ENCODE measurements at places on chromosomes 7 and 10. TPM values are rescaled to one million over a fixed set of nuclear protein-coding genes. Genes with fewer than 3 reads are reported as not detected.

- peaks cover 43% of the 10 kb centered on the region for H3K4me1 ChIP-seq
- peak overlapping the region; percentile 59 for H3K4me3 ChIP-seq
- no peak for DNase-seq
- peaks cover 1% of the 10 kb centered on the region for H3K27me3 ChIP-seq
- H3K36me3 ChIP-seq: peaks cover 15% of the 10 kb centered on the region
- H3K27ac ChIP-seq: peak overlapping the region; percentile 90
Measured at GRCh38 chr10:87656431-87657072, 3.1 kb upstream of the PAPSS2 start.

GRCh38 chr10:121380211-121380610 lies 218.0 kb downstream of the FGFR2 start:
- H3K27ac ChIP-seq: no peak overlapping the region
- no peak overlapping the region for H3K4me3 ChIP-seq
- no peak for DNase-seq
- H3K4me1 ChIP-seq: no peaks in the 10 kb centered on the region
- H3K27me3 ChIP-seq: no peaks in the 10 kb centered on the region

NPC1L1 gene
- not detected for total RNA-seq

DNA sequence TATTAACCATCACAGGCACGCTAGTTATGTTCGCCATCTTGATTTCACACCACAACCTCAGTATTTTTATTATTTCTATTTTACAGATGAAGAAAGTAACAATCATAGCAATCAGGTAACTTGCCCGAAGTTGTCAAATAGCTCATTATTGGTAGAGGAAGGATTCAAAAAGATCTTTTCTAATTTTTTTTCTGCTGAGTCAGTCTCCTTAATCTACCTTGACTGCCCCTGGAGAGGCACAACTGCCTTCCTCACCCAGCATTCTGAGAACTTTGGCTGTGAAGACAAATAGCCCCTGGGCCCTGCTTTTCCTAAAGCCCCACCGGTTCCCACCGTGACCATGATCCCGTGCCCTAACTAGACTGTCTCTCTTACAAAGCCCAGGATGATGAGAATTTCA lies 99.2 kb downstream of the TRIL start:
- no peak for DNase-seq
- H3K36me3 ChIP-seq: no peaks in the 10 kb centered on the region
- peaks cover 7% of the 10 kb centered on the region for H3K27me3 ChIP-seq
- no peak overlapping the region for H3K4me3 ChIP-seq
- peaks cover 44% of the 10 kb centered on the region for H3K4me1 ChIP-seq

- peaks cover 25% of the 10 kb centered on the region for H3K27me3 ChIP-seq
- H3K36me3 ChIP-seq: peaks cover 56% of the 10 kb centered on the region
- peak overlapping the region; percentile 93 for H3K4me3 ChIP-seq
- DNase-seq: peak; percentile 90
- H3K4me1 ChIP-seq: peaks cover 59% of the 10 kb centered on the region
- H3K27ac ChIP-seq: peak overlapping the region; percentile 97
Measured at GRCh38 chr7:27179503-27180430, 5.3 kb downstream of the HOXA11 start.

GDF10 gene
- total RNA-seq: not detected

CYP3A7 gene
- not detected for total RNA-seq

GRCh38 chr7:89357121-89357520 lies 561.6 kb upstream of the TEX47 start:
- no peak overlapping the region for H3K27ac ChIP-seq
- peaks cover 1% of the 10 kb centered on the region for H3K27me3 ChIP-seq
- H3K4me3 ChIP-seq: no peak overlapping the region
- no peaks in the 10 kb centered on the region for H3K4me1 ChIP-seq

- DNase-seq: no peak
- no peaks in the 10 kb centered on the region for H3K4me1 ChIP-seq
- peaks cover 3% of the 10 kb centered on the region for H3K36me3 ChIP-seq
- H3K27ac ChIP-seq: no peak overlapping the region
- no peak overlapping the region for H3K4me3 ChIP-seq
Measured at GRCh38 chr10:121189066-121189465, 337.9 kb downstream of the WDR11 start.

- H3K4me3 ChIP-seq: peak overlapping the region; percentile 61
- H3K36me3 ChIP-seq: no peaks in the 10 kb centered on the region
- H3K27ac ChIP-seq: peak overlapping the region; percentile 76
- H3K4me1 ChIP-seq: peaks cover 55% of the 10 kb centered on the region
- H3K27me3 ChIP-seq: no peaks in the 10 kb centered on the region
Measured at GRCh38 chr10:4650582-4650981, 175.4 kb upstream of the AKR1E2 start.

- no peaks in the 10 kb centered on the region for H3K4me1 ChIP-seq
- no peak overlapping the region for H3K4me3 ChIP-seq
- peaks cover 3% of the 10 kb centered on the region for H3K27me3 ChIP-seq
- H3K36me3 ChIP-seq: no peaks in the 10 kb centered on the region
- DNase-seq: no peak
Measured at GRCh38 chr10:121661451-121661851, 63.2 kb upstream of the FGFR2 start.

DNA sequence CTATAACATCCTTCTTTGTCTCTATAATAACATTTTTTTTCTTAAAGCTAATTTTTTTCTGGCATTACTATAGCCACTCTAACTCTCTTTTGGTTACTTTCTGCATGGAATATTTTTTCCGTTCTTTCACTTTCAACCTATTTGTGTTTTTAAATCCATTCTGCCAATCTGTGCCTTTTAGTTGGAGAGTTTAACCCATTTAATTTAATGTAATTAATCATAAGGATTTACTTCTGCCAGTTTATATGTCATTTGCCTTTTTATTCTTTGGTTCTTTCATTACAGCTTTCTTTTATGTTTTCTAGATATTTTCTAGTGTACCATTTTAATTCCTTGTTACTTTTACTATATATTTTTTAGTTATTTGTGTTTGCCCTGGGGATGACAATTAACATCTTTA lies 78.6 kb downstream of the TMEM270 start:
- H3K4me3 ChIP-seq: no peak overlapping the region
- no peak overlapping the region for H3K27ac ChIP-seq
- H3K36me3 ChIP-seq: peaks cover 13% of the 10 kb centered on the region
- H3K27me3 ChIP-seq: no peaks in the 10 kb centered on the region
- DNase-seq: no peak

CDH23 gene
- 0.11 TPM for total RNA-seq

IL6 gene
- 21.3 TPM for total RNA-seq

GRCh38 chr10:61356354-61356753 lies 96.8 kb downstream of the TMEM26 start:
- no peaks in the 10 kb centered on the region for H3K4me1 ChIP-seq
- H3K36me3 ChIP-seq: no peaks in the 10 kb centered on the region
- no peak overlapping the region for H3K4me3 ChIP-seq

ANLN gene
- total RNA-seq: 240 TPM

DNA sequence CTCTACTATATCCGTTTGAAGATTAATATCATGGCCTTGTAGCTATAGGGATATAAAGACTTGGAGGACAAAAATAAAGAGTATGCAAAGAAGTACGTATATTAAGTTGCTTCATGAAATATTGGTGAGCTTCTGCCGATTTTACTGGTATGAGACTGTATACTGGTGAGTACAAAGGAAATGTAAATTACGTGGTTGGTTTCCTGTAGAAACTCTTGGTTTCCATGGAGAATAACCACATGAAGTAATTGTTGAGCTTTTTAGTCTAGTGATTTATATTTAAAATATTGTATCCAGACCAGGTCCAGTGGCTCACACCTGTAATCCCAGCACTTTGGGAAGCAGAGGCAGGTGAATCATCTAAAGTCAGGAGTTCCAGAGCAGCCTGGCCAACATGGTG lies 32.2 kb upstream of the GLI3 start:
- H3K36me3 ChIP-seq: no peaks in the 10 kb centered on the region
- no peak overlapping the region for H3K4me3 ChIP-seq
- peaks cover 19% of the 10 kb centered on the region for H3K4me1 ChIP-seq
- H3K27me3 ChIP-seq: no peaks in the 10 kb centered on the region
- no peak overlapping the region for H3K27ac ChIP-seq
- DNase-seq: no peak

- no peak overlapping the region for H3K4me3 ChIP-seq
- H3K4me1 ChIP-seq: peaks cover 14% of the 10 kb centered on the region
- no peak for DNase-seq
Measured at GRCh38 chr7:129238546-129238945, 13.7 kb downstream of the AHCYL2 start.

FZD8 gene
- total RNA-seq: 0.68 TPM

TRIM74 gene
- total RNA-seq: not detected

DNA sequence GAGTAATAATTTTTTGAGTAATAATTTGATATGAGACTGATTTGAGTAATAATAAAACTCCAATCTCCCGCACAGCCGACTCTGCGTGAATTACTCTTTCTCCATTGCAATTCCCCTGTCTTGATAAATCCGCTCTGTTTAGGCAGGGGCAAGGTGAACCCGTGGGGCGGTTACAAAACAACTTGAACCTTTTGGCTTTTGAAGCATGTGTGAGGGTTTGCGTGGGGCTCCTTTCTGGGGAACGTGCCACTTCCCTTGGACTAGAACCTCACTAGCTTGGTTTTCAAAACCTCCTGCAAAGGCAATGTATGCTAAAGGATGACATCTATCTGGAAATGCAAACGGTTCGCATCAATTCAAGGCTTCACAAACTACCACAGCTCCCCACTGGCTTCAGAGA lies 1.5 kb downstream of the CRPPA start:
- no peak overlapping the region for H3K4me3 ChIP-seq
- no peak for DNase-seq
- H3K27me3 ChIP-seq: peaks cover 5% of the 10 kb centered on the region
- peaks cover 69% of the 10 kb centered on the region for H3K4me1 ChIP-seq
- peaks cover 6% of the 10 kb centered on the region for H3K36me3 ChIP-seq

DNA sequence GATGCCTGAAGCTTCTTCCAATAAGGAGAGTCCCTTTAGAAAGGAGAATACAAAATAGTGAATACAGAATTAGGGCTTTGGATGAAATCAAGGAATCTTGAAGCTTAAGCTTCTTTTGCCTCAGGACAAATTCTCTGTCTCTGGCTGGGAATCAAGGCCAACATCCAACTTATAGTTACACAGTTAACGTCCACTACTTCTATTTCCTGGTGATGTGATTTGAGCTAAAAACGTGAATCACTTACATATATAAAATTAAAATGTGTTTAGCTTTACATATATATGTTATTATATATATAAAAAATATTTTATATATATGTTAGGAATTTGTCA lies 11.4 kb upstream of the INPP5F start:
- H3K4me3 ChIP-seq: no peak overlapping the region
- DNase-seq: no peak
- H3K27me3 ChIP-seq: peaks cover 2% of the 10 kb centered on the region
- H3K36me3 ChIP-seq: no peaks in the 10 kb centered on the region

- no peak for DNase-seq
- H3K27me3 ChIP-seq: peaks cover 1% of the 10 kb centered on the region
- peaks cover 17% of the 10 kb centered on the region for H3K4me1 ChIP-seq
- H3K27ac ChIP-seq: no peak overlapping the region
Measured at GRCh38 chr7:78444267-78444666, 645.7 kb downstream of the PHTF2 start.

TMEM26 gene
- not detected for total RNA-seq

DNA sequence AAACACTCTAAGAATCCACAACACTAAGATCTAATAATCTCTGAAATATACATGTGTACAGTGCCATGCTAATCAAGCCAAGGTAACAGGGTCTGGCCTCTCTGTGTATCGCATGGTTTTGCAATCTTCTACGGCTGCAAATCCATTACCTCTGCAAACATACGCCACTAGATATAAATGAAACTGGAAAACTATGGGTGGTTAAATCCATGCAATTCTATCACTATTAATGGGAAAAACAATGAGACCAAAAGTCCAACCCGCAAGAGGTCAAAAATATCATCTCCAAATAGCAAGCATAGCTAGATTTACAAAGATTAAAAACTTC lies 23.0 kb downstream of the SGCE start:
- peak overlapping the region; percentile 70 for H3K4me3 ChIP-seq
- no peaks in the 10 kb centered on the region for H3K27me3 ChIP-seq
- H3K36me3 ChIP-seq: no peaks in the 10 kb centered on the region
- no peak for DNase-seq
- peak overlapping the region; percentile 90 for H3K27ac ChIP-seq

GRCh38 chr10:110681023-110681681 lies 37.0 kb downstream of the RBM20 start:
- peaks cover 17% of the 10 kb centered on the region for H3K4me1 ChIP-seq
- H3K36me3 ChIP-seq: no peaks in the 10 kb centered on the region
- peaks cover 55% of the 10 kb centered on the region for H3K27me3 ChIP-seq
- peak; percentile 6 for DNase-seq

CUEDC2 gene
- 62.6 TPM for total RNA-seq

MORN4 gene
- 11.1 TPM for total RNA-seq

GRCh38 chr10:96371356-96371755 lies 12.6 kb upstream of the OPALIN start:
- no peak overlapping the region for H3K4me3 ChIP-seq
- no peak overlapping the region for H3K27ac ChIP-seq

CRHR2 gene
- total RNA-seq: not detected

DNA sequence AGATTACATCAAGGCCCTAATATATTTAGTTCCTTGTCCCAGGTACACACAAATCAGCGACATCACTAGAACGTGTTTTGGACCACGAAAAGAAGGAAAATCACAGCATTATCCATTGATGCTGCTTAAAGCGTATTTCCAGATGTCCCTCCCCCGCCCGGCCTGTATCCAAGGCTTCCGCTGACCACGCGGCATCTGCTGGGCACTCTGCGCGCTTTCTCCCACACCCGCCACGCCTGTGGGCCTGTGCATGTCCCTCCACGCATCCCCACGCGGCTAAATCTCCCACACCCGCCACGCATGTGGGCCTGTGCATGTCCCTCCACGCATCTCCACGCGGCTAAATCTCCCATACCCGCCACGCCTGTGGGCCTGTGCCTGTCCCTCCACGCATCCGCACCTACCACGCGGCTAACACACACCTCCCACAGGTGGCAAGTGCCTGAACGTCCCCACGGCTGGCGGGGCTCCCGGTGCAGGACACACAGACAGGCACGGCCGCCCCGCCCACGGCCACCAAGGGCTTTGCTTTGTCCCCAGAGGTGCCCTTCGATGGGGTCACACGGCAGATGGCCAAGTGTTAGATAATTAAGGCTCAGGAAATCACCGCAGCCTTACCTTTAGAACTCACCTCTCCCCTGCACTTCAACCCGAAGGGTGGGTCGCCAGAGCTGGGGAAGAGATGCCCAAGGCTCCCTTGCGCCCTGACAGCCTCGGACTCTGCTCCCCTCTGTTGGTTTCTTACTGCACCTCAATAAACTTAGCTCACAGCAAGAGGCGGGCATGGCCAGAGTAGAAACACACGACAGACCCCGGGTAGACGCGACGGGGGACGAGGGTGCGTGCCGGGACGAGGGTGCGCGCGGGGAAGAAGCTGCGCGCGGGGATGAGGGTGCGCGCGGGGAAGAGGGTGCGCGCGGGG lies 49.5 kb downstream of the DIP2C start:
- H3K27ac ChIP-seq: no peak overlapping the region
- peaks cover 9% of the 10 kb centered on the region for H3K36me3 ChIP-seq
- peaks cover 4% of the 10 kb centered on the region for H3K4me1 ChIP-seq
- peaks cover 7% of the 10 kb centered on the region for H3K27me3 ChIP-seq
- DNase-seq: no peak

DNA sequence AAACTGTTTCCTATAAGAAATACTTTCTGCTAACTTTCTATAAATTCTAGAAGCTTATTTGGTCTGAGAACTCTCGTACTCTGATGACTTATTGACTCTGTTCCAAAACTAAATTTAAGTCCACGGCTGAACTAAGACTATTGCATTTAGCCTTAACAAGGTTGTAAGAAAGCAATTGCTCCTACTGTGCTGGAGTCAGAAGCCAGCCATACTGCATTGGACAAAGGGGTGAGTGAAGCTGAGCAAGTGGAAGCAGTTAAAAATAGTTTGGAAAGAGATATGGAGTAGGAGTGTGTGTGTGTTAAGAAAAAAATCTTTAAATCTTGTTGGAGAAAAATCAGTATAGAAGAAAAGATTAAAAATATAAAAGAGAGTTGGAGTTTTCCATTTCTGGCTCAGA lies 1360.1 kb upstream of the CELF2 start:
- no peak overlapping the region for H3K4me3 ChIP-seq
- H3K36me3 ChIP-seq: no peaks in the 10 kb centered on the region
- no peak for DNase-seq
- no peak overlapping the region for H3K27ac ChIP-seq
- no peaks in the 10 kb centered on the region for H3K4me1 ChIP-seq
- no peaks in the 10 kb centered on the region for H3K27me3 ChIP-seq

All from HFFc6 (cell line).